Ovary (tissue), 10 donors: ENCODE measurements at places on chromosomes 12 and 14.

GRCh38 chr14:102097441-102098135 lies 10.7 kb upstream of the HSP90AA1 start:
- no peak for DNase-seq

DNA sequence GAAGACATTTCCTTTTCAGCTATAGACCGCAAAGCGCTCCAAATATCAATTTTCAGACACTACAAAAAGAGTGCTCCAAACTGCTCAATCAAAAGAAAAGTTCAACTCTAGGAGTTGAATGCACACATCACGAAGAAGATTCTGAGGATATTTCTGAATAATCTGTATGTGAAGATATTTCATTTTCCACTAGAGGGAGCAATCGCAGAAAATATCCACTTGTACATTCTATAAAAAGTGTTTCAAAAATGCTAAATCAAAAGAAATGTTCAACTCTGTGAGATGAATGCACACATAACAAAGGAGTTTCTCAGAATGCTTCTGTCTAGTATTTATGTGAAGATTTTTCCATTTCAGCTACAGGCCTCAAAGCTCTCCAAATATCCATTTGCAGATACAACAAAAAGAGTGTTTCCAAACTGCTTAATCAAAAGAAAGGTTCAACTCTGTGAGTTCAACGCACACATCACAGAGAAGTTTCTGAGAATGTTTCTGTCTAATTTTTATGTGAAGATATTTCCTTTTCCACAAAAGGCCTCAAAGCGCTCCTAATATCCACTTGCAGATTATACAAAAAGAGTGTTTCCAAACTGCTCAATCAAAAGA lies 643.8 kb upstream of the ALG10B start:
- no peak for DNase-seq

DNA sequence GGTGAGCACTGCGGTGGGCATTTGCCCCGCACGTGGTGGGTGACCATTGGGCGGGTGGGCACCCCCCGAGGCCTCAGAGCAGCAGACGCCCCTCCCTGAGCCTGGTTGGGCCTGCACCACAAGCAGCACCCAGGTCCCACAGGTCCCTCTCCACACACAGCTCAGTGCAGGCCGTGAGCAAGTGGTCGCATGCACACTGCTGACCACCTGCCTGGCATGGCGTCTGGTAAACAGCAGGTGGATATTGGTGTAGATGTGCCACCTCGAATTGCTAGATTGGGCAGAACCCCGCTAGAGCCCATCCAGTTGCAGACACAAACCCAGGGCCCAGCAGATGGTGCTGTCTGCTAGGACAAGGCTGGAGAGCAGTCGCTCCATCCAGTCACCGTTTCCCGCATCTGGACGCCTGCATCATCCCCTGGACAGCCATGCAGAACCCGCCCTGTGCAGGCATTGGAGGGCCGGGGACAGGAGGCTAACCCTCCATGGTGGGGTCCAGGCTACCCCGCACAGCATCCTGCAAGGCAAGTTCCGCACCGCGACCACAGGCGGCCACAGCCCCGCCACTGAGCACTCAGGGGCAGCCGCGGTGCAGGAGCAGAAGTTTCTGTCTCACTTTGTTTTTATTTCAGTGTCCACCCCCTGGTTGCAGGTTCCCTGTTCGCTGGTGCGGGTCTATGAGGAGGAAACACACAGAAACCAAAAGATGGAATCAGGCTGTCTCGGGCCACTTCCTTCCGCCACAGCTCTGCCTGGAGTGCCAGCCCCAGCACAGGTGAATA lies 45.6 kb upstream of the RIMBP2 start:
- DNase-seq, result peak; percentile 24

DNA sequence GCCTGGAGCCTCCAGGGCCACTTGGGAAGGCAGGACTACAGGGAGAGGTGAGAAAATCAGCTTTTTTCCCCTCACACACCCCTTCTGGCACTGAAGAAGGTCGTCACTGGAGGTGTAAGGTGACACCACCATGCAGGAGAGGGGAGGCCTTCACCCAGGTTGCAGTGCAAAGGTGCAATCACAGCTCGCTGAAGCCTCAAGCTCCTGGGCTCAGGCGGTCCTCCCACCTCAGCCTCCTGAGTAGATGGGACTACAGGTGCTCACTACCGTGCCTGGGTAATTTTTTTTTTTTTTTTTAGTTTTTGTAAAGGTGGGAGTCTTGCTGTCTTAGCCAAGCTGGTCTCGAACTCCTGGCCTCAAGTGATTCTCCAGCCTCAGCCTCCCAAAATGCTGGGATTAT lies 93.6 kb downstream of the TNFAIP2 start:
- DNase-seq, result no peak

- DNase-seq, result no peak
These were observed 45.5 kb downstream of the ACADS start for GRCh38 chr12:120771097-120771496.

DNA sequence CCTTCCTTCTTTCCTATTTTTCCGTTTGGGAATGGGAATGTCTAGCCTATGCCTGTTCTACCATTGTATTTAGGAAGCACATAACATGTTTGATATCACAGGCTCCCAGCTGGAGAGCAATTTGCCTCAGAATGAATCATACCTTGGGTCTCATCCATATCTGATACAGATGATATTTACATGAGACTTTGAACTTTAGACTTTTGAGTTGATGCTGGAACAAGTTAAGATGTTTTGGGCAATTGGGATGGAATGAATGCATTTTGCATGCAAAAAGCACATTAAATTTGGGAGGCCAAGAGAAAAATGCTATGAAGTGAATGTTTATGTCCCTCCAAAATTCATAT lies 61.9 kb upstream of the BEGAIN start:
- DNase-seq, result no peak

DNA sequence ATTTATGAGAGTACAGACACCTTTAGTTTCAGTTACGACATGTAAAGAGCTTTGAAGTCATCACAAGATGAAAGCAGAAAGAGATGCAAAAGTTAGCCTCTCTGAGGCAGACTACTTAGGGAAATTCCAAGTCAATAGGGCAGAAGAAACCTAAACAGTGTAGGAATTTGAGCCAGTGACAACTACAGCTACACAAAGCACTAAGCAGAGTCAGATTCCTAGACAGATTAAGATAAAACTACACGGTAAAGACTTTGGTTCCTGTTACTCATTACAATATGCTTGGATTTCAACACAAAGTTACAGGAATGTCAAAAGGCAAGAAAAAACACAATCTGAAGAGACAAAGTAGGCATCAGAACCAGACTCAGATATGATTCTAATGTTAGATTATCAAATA lies 1302.3 kb downstream of the FSCB start:
- no peak for DNase-seq

GRCh38 chr12:38501991-38502390 lies 185.4 kb downstream of the ALG10B start:
- no peak for DNase-seq

DNA sequence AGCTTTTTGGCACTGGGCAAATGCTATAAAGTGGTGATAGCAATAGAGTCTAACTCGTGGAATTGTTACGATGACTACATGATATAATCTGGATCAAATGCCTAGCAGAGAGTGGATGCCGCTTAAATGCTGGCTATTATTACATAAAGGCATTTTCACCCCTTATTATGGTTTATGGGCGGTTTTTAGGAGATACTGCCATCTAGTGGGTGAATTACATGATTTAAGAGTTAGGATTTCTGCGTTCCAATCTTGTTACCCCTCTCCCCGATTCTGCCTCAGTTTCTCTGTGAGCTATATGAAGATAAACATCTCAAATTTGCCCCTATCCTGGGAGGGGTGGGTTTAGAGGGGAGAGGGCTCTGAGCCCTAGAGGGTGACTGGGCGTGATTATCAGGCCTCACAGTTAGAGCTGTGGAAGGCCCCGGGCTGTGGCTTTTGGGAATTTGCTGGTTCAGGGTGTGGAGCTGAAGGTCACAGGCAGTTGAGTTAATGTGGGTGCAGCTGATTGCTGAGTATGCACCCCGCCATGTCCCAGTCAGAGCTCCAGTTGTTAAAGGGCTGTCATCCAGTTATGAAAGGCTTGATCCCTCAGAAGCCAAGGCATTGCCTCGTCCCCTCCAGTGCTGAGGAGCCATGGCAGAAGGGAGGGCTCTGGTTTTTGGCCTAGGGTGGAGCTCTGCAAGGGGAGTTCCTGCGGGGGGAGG lies 14.4 kb downstream of the CLSTN3 start:
- no peak for DNase-seq

GRCh38 chr12:131047789-131048610 lies 94.3 kb downstream of the ADGRD1 start:
- DNase-seq, result peak; percentile 13

DNA sequence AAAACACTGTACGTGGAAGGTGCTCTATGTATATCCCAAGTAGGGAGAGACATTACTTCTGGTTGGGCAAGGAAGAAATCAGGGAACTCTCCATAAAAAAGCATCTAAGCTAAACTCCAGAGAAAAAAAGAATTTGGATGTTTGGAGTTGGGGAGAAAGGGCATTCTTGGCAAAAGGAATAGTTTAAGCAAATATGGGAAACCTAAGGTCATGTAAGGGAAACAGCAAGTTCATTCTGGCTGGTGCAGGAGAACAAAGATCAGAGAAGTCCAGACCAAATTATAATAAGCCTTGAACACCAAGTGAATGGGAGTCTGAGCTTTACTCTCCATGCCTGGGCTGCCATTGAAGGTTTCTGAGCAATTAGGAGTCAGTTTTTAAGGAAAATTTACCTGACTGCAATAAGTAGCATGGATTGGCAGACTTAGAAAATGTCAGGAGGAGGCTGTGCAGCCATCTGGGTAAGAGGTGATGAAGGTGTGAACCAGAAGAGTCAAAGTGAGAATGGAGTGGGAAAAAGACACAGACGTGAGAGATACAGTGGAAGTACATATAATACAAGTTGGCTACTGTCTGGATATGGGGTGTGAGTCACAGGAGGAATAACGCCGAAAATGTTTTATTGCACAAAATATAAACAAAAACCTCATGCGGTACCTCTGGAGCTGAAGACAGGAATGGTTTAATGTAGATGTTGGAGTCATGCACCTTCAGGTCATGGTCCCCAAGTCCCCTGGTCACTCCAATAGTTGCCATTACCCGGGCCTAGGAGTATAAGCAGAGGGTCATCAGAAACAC lies 222.6 kb downstream of the MON2 start:
- no peak for DNase-seq

- no peak for DNase-seq
These were observed 2.7 kb upstream of the SAMD4A start for GRCh38 chr14:54564071-54564867.

DNA sequence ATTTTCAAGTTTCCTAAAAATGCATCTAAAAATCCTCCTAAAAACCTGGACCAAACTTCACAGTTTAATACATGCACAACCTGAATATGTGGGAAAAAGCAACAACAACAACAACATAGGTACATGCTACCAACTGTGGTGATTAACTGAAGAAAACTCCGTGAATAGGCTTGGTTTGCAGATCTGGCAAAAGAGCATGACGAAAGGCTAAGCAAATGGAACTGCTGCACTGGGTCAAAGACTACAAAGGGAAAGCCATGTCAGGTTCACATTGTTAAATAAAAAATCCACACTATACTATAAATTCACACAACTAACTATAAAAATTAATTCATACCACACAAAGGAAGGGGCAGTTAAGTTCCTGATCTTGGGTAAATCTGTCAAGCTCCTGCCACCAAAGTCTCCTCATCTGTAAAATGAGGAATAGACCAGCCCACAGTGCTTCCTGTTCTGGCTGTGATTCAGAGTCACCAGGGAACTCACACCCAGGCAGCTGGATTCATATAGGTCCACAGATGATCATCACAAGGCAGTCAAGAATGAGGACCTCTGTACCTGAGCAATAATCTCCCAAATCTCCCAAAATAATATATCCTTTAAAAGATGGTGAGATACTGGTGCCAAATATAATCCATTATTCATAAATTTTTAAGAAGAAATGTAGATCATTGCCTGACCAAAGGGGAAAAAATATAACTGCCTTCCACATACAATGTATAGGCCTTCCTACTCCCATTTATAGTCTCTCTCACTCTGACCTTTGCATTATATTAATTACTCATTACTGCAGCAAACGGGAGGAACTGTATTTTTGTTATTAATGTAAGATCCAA lies 7.0 kb downstream of the CORO1C start:
- no peak for DNase-seq

- DNase-seq, result no peak
These were observed 215.6 kb upstream of the ATP2B1 start for GRCh38 chr12:89924191-89924590.

DNA sequence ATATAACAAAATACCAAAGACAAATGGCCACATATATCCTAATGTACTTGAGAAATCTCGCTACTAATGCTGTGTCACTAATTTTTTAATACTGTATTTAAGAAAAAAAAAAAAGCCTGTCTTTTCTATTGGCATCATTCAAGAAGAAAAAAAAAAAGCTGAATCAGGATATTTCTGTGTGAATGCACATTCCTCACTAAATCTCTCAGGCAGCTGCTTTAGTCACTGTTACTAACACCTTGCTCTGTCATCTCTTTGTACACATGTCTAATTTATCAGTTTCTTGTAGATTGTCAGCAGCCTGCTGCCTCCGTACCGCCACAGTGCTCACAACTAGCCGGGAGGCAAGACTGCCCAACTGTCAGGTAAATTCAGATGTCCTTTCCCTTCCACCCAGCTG lies 32.0 kb upstream of the FGD4 start:
- DNase-seq, result no peak

- no peak for DNase-seq
These were observed 66.1 kb upstream of the DUSP6 start for GRCh38 chr12:89418228-89418910.

DNA sequence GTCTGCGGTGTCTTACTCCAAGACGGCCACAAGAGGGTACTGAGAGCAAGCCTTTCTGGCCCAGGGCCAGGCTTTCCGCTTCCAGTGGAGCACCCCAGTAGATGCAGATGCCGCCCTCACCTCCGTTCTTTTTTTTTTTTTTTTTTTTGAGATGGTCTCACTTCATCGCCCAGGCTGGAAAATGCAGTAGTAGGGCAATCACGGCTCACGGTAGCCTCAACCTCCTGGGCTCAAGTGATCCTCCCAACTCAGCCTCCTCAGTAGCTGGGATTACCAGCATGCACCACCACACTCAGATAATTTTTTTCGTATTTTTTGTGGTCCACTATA lies 5.6 kb upstream of the LBHD2 start:
- DNase-seq, result peak; percentile 81

DNA sequence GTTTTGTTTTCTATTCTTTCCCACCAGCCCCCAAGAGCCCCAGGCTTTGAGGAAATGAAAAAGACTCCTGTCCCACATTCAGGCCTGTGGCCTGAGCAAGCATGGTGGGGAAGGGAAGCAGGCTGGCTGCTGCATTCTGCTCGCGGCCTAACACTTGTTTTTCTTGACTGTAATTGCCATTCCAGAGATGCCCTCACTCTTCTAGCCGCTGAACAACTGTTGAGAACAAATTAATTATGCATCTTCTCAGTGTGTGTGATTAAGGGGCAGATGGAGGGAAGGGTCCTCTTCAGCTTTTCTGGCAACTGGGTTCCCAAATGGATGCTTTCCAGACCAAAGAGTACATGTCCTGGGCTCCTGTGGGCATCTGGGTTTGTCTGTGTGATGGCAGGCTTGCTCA lies 43.3 kb downstream of the ADCK1 start:
- DNase-seq, result no peak

GRCh38 chr12:79848339-79848738 lies 86.6 kb downstream of the PPP1R12A start:
- DNase-seq, result no peak
